Stimulated activated CD8-positive, alpha-beta memory T cell treated with anti-CD3 and anti-CD28 coated beads, Interleukin-7, amount 100 ng/mL, for 1 hour (primary cell): ENCODE measurements at places on chromosomes 11 and 22.

DNA sequence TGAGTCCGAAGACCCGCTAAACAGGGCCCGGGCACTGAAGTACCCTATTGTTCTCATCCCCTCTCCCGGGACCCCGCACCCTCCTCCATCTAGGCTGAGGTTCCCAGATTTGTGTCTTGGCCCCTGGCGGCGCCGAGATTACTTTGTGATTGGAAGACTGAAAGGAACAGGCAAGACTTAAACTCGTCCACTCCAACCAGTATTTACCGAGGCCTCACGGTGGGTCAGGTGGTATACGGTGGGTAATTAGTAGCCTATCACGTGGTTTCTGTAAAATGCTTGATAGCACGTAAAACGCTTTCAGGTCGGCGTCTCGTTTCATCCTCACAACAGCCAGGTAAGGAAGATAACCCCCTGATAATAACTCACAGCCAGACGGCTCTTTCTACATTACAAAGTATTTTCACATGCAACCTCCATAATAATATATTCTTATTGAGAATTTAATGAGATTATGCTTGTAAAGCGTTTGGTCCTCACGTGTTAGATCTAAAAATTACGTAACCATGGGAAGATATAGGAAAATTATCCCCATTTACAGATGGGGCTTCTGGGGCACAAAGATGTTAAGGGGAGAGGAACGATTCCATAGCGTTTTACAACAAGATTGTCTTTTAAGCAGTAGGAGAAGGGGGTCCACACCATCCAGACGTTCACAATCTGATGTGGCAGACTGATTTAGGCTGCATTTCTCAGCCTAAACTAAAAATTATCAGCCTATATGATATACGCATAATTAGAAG is 642 bp upstream of the PIK3C2A start:
- DNase-seq = no peak

DNA sequence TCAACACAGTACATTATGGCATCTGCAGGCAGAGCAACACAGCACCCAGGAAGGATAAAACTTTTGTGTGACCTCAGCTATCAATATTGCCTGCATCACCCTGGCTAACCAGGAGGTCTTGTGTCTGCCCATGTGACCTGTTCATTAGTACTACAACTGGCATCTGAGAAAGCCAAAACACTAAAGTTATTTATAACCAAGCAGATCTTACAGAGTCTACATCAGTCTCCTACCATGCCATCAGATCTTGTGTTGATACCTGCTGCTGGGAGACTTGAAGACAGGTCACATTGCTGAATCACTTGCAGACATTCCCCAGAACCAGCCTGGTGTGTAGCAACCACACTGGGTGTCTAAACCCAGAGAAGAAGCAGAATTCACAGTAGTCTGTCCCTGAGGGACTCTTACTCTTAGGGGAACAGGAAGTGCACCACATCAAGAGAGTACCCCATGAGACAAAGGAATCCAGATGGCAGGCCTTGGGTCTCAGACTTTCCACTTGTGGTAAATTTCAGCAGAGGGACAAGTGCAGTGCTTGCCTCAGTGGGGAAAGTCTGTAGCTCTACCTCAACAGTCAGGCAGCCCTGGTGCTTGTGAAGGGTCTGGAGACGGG is 7.0 kb downstream of the OR9G1 start:
- DNase-seq = no peak

- no peak for DNase-seq
Observed at GRCh38 chr22:29867260-29867659, 15.7 kb upstream of the MTMR3 start.

- DNase-seq = no peak
Observed at GRCh38 chr11:15412054-15412453, 297.3 kb downstream of the INSC start.

GRCh38 chr11:17917556-17917955 is 95.3 kb downstream of the SERGEF start:
- DNase-seq = no peak

DNA sequence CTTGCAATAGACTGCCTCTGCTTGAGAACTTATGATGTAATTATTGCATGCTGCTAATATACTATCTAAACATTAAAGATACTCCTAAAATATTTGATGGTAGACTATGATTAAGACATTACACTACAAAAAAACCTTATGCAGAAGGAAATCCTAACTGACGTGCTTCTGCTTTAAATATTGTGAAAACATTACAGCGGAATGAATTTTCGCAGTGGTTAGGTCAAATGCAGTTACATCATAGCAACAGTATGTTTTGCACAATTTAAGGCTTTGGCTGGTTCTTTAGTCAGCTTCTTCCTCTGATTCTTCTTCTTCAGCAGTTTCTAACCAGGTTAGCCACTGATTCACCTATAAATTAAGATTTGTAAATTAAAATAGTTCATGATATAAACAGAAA is 11.2 kb downstream of the EIF4G2 start:
- no peak for DNase-seq

DNA sequence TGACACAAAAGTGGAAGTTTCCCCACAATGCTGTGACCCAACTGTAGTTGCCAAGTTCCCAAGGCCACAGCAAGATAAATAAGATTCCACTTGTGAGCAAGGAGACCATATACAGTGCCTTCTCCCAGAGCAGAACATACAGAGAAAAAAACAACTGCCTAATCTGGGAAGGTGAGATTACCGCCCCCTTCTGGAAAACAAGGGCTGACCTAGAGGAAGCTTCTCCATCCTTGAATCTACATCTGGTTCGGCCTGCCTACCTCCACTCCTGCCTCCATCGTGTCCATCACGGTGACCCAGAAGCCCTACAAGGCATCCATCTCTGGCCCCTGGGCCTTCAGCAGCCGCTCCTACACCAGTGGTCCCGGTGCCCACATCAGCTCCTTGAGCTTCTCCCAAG is 6.1 kb upstream of the RNASEH2C start:
- no peak for DNase-seq

- no peak for DNase-seq
Observed at GRCh38 chr11:20566591-20567434, 32.6 kb upstream of the SLC6A5 start.

GRCh38 chr22:23495614-23496444 is 84.3 kb downstream of the IGLL1 start:
- DNase-seq = no peak

DNA sequence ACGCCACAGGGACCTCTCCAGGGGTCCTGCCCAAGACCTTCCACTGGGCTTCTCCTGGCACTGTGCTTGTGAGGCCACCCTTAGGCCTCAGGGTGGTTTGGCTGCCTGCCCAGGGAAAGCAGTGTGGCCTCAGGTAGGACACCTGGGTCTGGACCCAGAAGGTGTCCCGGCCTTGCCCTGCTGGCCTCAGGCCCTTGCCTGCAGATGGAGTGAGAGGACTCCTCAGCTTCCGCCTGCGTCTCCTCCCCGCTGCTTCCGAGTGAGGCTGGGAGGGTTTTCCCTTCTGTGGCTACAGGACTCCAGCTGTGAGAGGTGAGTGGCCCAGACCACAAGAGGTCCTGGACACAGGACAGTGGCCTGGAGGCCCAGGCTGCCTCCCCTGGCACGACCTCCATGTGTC is 60.4 kb downstream of the WNT7B start:
- no peak for DNase-seq

GRCh38 chr11:123159183-123159857 is 35.7 kb downstream of the CLMP start:
- DNase-seq = no peak

DNA sequence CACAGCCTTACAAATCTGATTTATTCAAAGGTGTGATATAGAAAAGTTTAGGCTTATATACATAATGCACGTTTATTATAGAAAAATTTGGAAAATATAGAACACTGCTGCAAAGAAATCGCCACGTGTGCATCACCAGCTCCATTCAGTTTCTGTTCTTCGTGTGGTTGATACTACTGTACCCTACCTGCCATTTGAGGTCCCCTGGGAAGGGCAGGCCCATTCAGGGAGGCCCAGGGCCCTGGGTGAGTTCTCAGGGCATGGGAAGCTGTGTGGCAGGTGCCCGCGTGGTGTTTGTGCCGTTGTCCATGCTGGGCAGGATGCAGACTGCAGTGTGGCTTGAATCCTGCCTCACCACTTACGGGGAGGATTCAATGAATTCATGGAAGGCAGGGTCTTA is 60.8 kb downstream of the TBC1D22A start:
- DNase-seq = no peak

DNA sequence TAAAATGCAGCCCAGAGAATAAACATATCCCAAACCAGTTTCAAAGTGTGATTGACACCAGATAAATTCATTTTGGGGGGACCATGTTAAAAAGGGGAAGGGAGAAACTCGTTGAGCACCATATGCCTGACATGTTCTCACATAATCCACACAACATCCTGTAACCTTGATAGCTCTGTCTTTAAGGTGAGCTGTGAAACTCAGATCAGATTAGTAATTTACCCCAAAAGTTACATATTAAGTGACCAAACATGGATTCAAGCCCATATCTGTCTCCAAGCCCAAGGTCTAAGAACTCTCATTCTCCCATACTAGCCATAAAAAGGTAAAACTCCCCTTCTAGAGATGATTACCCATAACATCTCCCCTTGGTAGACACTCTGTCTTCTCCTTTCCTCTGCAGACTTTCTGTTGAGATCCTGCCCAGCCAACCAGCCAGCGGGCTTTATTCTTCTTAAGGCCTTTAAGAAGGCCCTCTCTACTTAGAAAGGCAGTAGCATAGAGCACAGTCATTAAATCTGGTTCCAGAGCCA is 150.7 kb downstream of the CCDC34 start:
- no peak for DNase-seq

- DNase-seq = no peak
Observed at GRCh38 chr22:29142116-29142515, 63.6 kb upstream of the EMID1 start.

DNA sequence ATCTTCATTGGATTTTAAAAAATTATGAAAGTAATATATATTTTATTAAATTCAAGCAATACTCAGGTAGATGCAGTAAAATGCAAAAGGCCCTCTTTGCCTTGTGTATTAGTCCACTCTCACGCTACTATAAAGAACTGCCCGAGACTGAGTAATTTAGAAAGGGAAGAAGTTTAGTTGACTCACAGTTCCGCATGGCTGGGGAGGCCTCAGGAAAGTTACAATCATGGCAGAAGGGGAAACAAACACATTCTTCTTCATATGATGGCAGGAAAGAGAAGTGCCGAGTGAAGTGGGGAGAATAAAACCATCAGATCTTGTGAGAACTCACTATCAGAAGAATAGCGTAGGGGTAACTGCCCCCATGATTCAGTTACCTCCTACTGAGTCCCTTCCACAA is 130.8 kb downstream of the HIPK3 start:
- no peak for DNase-seq

DNA sequence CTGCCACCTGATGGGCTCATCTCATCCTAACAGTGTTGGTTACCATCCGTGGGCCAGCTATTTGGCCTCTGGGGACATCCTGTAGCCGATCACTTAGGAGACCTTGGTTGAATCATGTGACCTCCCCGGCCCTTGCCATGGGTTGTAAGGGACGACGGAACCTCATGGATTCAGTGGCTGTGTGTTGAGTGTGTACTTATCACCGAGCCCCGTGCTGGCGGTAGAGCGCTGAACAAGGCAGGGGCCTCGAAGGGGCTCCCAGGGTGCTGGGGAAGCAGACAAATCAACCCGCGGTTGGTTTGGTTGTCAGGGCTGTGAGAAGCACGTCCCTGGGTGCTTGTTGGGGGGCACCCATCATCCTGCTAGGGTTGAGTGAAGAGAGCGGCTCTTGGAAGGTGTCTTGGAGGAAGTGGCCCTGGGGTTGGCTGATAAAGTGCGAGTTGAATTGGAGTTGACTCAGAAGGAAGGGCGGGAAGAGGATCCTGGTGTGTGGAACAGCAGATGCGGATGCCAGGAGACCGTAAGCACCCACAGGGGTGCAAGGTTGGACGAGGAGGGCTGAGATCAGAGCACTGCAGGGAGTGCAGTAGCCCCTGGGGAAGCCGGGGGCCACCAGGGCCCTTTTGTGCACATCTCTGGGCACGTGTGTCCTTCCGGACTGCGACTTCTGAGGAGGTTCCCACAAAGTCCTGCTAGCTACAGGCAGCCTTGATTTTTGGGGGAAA is 53.6 kb downstream of the MPPED1 start:
- DNase-seq = no peak

- no peak for DNase-seq
Observed at GRCh38 chr22:23789638-23790037, 2.9 kb downstream of the SMARCB1 start.

GRCh38 chr11:20388096-20389055 is 860 bp downstream of the PRMT3 start:
- DNase-seq = no peak

DNA sequence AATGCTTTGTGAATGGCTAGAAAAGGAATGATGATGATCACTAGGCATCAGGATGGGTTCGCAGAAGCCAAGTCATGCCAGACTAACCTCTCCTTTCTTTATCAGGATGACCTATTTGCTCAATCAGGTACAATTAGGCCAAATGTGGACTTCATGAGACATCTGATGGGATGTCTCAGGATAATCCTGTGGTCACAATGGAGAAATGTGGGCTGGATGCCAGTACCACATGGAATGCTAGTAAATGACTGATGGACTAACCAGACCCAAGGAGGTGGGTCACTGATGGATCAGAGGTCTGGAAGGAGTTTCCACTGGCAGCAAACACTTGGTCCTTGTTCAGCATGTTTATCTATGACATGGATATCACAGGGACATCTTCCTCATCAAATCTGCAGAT is 94.8 kb upstream of the PHOX2A start:
- no peak for DNase-seq

GRCh38 chr11:134015556-134015955 is 53.3 kb upstream of the JAM3 start:
- no peak for DNase-seq

DNA sequence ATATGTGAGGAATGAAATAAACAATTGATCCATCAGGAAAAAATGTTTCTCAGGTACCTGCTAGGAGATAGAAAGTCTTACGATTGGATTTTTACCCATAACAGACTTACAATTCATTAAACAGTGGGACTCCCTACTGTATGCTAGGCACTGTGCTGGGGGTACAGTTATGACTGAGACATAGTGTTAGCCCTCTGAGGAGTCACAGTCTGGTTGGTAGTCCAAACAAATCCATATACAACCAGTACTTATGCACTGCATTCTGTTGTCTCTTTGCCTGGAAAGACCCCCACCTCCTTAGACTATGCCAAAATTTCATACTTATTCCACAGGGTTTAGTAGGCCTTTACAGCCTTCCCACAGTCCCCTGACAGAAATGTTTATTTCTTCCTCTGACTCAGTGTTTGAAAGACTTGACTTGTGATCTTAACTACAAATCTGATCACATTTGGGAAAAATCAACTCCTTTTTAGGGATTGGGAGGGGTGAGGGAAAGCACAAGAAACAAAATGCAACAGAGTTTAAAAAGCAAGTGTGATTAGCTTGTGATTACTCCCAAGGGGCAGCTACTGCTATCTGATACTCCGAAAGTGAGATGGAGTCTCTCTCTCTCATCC is 69.4 kb upstream of the HORMAD2 start:
- DNase-seq = no peak

GRCh38 chr11:106242718-106243415 is 165.4 kb downstream of the AASDHPPT start:
- no peak for DNase-seq
